Thymus (tissue), 14 donors: ENCODE measurements at places on chromosomes 13 and 19.
A peak's percentile ranks its signal among the peaks of the same experiment; 100 is the strongest.

GRCh38 chr19:45104658-45105349 is 11.8 kb downstream of the PPP1R37 start:
- no peak for DNase-seq

GRCh38 chr13:85503797-85504196 is 295.4 kb downstream of the SLITRK6 start:
- DNase-seq, result no peak

DNA sequence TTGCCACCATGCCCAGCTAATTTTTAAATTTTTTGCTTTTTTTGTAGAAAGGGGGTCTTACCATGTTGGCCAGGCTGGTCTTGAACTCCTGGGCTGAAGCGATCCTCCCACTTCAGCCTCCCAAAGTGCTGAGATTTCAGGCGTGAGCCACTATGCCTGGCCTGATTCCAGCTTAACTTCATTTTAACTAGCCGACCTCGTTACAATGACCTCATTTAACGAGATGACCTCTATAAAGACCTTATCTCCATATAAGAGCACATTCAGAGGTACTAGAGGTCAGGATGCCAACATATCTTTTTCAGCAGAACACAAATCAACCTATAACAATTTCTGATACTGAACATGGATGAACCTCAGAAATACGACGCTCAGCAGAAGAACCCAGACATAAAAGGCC is 10.6 kb downstream of the KCNN1 start:
- no peak for DNase-seq

DNA sequence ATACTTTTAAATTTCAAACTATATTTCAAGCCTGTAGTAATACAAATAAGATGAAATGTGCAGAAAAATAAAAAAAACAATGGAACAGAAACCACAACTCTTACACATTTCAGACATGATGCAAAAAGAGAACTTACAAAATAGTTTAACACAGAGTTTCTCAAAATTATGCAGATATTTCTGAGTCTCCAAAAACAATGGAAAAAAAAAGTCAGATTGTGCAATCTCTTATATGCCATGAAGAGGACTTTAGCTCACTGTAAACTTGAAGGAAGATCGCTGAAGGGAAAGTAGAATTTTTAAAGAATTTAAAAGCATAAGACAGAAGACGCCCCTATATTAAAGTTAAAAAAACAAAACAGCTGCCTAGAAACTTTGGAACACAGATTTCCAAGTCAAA is 20.4 kb downstream of the ZNF708 start:
- DNase-seq, result no peak

- peak; percentile 30 for DNase-seq
Measured at GRCh38 chr13:48000559-48001113, 437 bp downstream of the SUCLA2 start.

DNA sequence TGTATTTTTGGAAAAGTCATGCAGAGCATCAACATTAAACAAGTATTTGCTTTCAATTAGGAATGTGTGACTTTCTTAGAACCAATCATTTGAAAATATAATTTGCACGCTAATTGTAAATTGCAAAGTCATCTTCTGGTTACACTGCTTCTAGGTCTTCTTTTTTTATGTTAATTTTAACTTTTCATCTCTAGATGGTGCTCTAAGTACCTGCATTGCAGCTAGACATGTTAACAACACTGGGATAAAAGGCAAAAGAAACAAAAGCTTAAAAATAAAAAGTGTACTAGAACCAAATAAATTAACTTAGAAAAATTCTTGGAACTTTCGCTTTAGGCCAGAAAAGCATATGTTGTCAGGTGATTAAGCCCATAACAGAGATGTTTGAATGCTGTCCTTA is 2758.2 kb downstream of the PCDH9 start:
- DNase-seq, result no peak

DNA sequence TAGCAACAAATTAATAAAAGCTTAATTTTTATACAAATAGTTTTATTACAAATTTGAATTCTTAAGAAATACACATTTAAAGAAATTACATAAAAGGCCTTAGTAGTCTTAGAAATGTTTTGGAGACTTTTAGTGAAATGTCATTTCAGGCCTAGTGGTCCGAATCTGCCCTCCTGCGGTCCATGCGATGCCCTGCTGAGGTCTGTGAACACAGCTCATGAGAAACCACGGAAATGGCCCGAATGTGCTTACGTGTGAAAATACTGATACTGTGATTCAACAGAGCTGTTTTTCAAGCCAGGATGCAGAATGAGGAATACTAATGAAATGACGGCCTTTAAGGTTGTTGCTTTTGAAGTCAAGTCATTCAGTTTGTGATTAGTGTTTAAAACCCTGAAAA is 157.9 kb downstream of the COL4A1 start:
- DNase-seq, result no peak

DNA sequence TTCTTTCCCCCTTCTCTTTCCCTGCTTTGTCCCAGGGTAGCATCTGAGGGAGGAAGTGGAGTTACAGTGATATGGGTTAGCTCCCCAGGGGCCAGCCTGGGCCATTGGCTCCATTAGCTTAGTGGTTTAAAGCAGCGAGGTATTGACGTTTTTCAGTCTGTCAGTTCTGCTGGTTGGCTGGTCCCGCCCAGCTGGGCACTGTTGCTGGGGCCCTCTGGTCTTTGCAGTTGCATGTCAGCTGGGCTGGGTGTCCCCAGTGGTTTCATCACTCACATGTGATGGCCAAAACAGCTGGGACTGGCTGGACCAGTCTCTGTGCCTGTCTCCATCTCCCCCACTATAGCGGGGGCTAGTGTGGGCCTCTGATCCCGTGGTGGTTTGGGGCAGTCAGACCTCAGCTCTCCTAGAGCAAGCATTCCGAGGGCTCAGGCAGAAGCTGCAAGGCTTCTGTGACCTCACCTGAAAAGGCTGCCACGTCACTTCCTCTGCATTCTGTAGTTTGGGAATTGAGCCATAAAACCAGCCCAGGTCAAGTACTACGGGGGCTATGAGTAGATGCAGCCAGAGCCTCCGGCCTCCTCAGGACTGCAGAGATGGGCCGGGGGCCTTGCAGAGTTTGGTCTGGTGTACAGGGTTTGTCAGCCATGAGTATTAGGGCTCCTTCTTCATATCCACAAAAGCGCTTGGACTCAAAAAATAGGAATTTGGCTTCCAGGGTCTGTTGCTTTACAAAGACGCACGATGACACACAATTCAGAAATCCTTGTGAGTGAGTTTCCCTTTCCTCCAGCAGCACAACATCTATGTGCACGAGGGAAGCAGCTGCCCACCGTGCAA is 30.0 kb downstream of the TSSK6 start:
- no peak for DNase-seq

DNA sequence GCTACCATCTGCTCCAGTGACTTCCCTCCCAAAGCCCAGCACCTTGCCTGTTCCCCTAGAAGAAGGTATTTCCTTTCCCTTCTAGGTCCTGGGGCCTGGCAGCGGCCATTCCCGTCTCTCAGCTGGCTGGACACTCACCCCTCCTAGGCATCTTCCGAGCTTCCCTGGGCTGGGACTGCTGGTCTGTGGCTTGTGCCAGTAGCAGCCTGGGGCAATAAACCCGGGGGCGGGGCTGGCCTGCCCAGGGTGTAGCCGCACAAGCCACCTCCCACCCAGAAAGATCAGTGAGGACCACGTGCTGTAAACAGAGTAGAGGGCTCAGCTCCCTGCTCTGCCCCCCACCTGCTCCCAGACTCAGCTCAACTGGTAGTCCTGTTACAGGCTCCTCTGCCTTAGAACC is 15.0 kb downstream of the LIPE start:
- no peak for DNase-seq

DNA sequence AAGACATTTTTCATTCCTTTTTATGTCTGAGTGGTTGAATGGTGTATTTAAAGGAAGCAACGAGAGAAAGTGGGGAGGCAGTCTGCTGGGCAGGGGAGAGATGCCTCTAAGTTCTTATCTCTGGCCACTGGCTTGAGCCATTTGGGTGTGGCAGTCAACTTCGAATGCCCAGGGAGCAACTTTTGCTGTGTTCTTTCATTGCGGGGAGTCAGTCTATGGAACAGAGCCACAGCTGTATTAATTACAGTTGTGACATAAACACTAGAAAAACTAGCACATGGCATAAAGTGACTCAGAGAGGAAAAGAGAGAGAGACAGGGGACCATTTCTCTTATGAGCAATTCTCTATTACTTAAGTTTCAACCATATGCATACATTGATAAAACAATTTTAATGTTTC is 40.4 kb upstream of the PDCD5 start:
- no peak for DNase-seq

DNA sequence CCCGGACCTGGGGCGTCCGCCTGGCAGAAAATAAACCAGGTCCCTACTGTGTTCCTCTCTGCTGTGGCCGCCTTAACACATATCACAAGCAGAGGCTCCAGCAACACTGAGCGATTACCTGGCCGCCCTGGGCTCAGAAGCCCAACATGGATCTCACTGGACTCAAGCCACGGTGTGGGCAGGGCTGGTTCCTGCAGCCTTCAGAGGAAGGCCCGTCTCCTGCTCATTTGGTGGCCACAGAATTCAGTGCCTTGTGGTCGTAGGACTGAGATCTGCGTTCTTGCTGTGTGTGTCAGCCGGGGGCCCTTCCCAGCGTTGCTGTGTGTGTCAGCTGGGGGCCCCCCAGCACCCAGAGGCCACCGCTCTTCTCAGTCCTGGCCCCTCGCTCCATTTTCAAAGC is 30.2 kb downstream of the C2CD4C start:
- no peak for DNase-seq

- DNase-seq, result no peak
Measured at GRCh38 chr13:27408074-27408473, 16.3 kb upstream of the GTF3A start.

DNA sequence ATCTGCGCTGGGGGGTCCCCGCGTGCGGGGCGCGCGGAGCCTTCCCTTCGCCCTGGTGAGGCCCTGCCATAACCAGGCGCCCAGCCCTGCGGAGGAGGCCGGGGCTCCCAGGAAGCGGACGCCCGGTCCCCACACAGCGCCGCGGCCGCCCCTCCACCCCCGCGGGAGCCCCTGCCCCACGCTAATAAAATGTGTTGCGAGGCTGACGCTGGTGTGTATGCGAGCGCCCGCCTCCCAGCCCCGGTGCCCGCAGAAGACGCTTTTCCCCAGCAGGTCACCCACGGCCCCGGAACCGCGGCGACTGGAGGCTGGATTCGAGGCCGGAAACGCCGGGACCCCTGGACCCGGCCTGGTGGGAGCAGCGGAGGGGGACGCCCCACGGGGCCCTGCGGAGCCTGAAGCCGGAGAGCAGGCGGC is 12.1 kb upstream of the CDC34 start:
- no peak for DNase-seq

- DNase-seq, result no peak
Measured at GRCh38 chr19:3124630-3125029, 11.2 kb upstream of the GNA15 start.

DNA sequence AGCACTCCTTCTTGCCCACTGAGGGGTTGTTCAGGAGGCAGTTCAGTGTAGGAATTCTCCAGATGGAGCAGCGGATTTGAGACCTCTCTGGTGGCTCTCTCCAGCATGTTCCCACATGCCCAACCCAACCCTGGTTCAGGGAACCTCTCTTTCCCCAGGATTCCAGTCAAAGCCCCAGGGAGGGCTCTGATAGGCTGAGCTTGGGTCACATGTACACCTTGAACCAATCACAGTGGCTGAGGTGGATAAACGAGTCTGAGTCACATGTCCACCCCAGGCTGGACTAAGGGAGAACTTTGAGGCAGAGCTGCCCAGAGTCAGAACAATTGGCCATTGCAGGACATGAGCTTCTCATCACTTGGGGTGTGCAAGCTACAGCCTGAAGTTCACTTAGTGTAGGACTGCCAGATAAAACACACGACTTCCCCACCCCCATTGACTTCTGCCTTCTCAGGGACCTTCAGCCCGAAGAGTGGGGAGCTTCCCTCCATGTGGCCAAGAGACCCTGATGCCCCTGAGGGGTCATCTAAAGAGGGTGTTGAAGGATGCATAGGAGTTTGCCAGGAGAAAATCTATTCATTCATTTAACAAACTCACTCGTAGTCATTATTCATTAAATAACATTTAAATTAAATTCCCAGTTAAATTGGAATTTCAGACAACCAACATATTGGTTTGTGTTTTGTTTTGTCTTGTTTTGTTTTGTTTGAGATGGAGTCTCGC is 4.0 kb upstream of the MAST3 start:
- no peak for DNase-seq
